ENCODE measurements at places on chromosomes 3 and 15. TPM values are rescaled to one million over a fixed set of nuclear protein-coding genes. Genes with fewer than 3 reads are reported as not detected.

DNA sequence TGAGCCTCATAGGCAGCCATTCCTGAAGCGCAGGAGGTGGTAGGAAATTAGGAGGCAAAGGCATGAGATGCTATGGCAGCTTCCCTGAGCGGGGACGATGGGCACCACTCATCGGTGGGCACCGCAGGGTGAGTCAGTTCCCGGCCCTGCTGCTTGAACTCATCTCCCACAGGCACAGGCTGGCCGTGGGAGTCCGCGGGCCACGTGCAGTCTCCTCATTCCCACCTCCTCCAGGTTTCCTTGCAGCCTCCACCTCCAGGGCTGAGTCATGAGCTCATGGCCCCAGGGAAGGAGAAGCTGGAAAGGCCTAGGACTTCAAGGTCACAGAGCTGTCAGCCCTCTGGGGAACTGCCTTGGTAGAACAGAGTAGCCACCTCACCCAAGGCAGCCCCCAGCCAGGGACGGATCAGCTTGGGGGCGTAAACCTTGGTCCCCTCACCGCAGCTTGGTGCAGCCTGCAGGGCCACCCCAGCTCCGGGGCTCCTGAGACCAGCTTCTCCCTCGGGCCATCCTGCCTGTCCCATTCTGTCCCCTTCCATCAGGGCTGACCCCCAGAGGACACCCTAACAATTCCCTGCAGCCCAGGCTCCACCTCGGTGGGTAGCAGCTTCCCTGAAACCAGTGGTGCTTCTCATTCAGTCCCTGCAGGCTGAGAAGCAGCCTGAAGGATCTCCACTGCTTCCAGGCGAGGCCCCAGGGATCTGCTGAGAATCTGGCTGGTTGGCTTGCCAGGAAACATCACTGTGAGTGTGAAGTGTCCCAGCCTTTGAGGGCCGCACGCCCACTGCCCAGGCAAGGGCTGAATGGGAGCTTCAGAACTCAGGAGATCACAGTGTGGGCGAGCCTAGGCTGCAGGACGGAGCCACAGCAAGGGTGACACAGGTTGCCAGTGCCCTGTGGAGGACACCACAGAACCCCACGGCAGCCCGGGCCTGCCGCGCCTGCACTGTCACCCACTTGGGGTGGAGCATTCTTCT, 150.7 kb upstream of the MEF2A start:
- no peak overlapping the region for H3K4me3 ChIP-seq
- no peaks in the 10 kb centered on the region for H3K36me3 ChIP-seq
- H3K27ac ChIP-seq = no peak overlapping the region
- H3K4me1 ChIP-seq = no peaks in the 10 kb centered on the region
- DNase-seq = peak; percentile 1

DNA sequence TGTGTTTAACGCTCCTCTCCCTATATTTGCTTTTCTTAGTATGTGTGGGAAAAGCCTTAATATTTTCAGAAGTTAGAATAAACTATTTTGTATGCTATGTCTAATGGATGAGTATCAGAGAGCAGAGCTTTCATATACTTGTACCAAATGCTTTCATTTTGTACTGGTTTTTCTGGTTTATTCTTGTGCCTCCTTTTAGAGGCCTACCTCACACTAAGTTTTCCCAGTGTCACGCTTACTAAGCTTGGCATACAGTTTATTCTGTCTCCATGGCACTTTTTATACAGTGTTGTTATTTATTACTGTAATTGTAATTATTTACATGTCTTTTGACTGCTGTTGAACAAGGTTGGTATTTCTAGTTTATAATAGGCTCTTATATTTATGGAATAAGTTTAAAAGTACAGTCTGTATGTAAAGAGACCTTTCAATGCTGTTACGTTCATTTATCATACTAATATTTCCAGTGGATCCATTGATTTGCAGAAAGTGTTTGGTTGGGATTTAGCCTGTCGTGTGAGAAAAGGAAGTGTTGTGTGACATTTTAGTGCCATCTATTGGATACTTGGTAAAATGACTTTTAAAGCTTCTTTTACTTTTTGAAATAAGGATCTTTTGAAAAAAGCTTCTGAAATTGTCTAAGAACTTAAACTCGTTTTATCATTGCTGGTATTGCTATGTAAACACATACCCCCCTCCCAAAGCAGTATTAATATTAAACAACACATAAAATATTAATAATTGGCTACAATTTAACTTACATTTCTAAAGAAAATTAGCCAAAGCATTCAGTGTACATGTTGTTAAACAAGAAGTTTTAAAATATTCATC, 5.2 kb upstream of the EBLN2 start:
- DNase-seq = peak; percentile 25
- no peaks in the 10 kb centered on the region for H3K4me1 ChIP-seq
- no peaks in the 10 kb centered on the region for H3K27me3 ChIP-seq
- H3K27ac ChIP-seq = no peak overlapping the region
- H3K4me3 ChIP-seq = no peak overlapping the region

DNA sequence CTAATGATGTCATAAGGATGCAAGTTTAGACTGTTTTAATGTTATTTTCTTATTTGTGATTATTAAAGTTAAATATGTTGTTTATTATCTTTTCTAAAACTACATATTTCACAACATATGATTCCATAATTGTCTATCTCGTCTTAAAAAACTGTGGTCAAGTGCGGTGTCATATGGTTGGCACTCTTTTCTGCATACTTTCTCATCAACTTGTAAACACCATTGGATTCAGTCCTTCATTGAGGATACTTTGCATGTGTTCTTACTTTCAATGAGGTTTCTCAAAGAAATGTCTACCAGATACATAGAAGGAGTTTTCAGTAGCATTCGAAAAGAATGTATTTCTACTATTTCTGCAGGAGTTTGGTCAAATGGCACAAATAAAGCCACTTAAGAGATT, 22.0 kb upstream of the ALPK3 start:
- no peaks in the 10 kb centered on the region for H3K27me3 ChIP-seq
- H3K4me1 ChIP-seq = no peaks in the 10 kb centered on the region
- H3K36me3 ChIP-seq = peaks cover 4% of the 10 kb centered on the region

DNA sequence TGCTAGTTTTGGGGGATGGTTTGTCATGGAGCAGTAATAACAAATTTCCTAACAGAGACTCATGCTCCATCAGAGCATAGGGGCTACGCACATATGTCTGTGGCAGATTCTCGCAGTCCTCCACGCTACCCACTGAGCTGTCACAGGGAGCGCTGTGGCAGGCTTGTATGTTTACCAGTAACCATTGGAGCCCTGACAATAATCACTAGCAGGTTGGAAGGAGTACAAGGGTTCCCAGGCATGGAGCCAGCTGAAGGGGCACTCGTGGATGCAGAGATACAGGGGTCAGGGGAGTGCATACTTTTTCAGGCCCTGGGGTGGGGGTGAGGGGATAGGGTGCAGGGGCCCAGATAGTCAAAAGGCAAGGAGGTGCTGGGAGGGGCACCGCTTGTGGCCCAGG, 7.9 kb upstream of the GP9 start:
- H3K4me3 ChIP-seq = no peak overlapping the region
- no peaks in the 10 kb centered on the region for H3K36me3 ChIP-seq
- H3K27me3 ChIP-seq = no peaks in the 10 kb centered on the region

The RHCG gene
- not detected for total RNA-seq

The MCTP2 gene
- total RNA-seq = 0.56 TPM

The HGD gene
- 0.28 TPM for total RNA-seq

All from neural progenitor cell (in vitro differentiated cells).